ENCODE measurements at places on chromosomes 12 and 14.

GRCh38 chr12:101441461-101442224 lies 33.5 kb upstream of the SPIC start:
- DNase-seq = no peak

DNA sequence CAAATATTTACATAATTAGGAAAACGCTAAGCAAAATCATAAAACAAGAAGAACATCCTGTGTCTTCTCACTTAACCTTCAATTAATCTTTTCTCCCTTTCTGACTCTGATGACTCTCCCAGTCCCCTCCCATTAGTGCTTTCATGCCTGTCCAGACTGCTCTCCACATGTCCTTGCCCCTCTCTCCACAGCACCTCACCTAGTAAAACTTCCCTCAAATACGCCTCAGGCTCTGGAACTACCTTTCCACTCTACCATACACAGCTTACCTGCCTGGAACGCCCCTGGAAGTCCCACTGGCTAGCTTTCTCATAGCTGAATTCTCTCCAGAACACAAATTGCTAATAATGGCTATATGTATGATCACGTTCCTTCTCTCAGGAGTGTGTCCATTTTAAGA lies 44.7 kb downstream of the SLC5A8 start:
- no peak for DNase-seq

- no peak for DNase-seq
Observed at GRCh38 chr12:48187916-48188695, 4.7 kb downstream of the CCDC184 start.

DNA sequence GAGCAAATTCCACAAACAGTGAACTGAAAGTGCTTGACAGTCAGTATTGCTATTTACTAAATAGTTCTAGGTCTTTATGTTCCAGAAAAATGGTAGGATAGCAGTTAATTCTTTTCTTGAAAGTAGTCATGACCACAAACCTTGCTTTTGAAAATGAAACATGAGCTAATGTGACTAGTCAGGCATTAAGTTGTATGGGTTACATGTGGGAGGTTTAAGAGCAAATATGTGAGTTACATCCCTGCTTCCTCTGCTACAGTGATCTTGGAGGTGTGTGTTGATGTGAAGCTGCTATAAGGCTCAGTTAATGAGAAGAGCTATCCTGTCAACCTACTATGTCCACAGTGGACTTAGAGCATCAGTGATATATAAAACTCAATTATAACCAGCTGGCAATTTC lies 741.6 kb downstream of the FSCB start:
- no peak for DNase-seq

- DNase-seq = no peak
Observed at GRCh38 chr12:108666401-108666881, 32.7 kb upstream of the SELPLG start.

- DNase-seq = no peak
Observed at GRCh38 chr12:22684140-22685118, 59.5 kb downstream of the ETNK1 start.

DNA sequence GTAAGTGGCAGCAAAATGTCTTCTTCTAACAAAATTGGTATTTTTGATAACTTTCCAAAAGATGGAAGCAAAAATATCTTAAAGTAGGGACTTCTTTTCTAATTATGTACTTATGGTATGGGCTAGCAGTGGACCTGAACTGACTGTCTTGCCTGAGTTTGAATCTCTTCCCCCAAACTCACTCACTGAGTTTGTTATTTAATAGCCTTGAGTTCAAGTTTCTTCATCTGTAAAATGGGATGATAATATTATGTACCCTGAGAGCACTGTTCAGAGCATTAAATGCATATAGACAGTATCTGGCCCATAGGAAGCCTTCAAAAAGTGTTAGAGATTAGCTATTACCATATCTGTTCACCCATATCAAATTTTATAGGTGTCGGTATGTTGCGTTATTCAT lies 210.4 kb upstream of the NUDT4 start:
- DNase-seq = no peak

GRCh38 chr12:3815094-3815766 lies 58.0 kb downstream of the PARP11 start:
- no peak for DNase-seq

GRCh38 chr14:61889914-61890351 lies 127.7 kb downstream of the SNAPC1 start:
- no peak for DNase-seq

All from stimulated activated naive CD4-positive, alpha-beta T cell treated with Interleukin-2 at 50 U/mL for 16 hours (primary cell).